ENCODE measurements at places on chromosomes 3 and 15.
A peak's percentile ranks its signal among the peaks of the same experiment; 100 is the strongest.

DNA sequence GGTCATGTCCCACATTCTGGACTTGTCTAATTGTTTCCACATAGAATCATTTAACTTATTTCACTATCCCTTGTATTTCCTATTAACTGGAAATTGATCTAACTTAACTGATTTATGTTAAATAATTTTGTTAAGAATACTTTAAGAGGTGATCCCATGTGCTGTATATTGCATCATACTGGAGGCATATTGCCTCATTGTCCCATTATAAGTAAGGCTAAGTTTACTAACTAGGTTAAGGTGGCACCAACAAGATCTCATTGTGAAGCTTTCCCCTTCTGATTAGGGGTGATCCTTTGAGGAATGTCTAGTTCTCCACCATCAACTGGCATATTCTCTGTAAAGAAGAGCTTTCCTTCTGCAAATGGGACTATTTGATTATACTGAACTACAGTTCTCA, 24.4 kb downstream of the MAP1A start:
- DNase-seq, result no peak

GRCh38 chr3:47581835-47582234, 3.2 kb upstream of the CSPG5 start:
- no peak for DNase-seq

DNA sequence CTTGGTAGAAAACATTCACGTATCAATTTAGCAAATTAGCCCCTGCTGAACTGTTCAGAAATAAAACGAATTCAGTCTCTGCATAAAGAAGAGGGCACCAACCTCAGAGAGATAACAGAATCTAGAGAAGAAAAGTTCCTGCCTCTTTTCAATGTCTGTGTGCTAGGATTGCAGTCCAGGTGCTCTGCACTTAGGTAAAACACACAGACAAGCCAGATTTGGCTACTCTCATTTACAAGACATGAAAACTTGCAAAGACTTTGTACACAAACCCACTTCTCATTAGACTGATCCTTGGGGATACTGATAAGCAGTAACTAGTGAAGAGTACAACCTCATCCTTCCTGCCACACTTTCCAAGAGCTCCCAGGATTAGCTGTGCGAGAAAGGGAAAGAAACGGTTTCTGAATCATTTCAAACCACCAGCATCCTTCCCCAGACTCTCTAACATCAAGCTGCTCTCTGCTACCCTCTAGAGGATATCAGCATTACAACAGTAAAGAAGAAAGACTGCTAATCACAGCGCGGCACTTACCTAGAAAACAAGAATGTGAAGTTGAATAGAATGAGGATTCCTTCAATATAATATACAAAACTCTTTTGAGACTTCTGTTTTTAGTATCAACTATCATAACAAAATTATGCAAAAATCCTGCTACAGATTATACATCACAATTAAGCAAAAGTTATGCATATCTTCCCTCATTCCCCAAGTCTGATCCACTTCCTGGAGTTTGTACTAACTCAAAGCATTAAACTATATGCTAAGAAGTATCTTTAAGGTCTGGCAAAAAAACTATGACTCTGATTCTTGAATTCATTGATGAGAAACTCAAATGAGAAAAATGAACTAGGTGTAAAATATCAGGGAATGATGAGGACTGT, 306.4 kb downstream of the MAGI1 start:
- peak; percentile 64 for DNase-seq

- no peak for DNase-seq
These were observed 220.5 kb downstream of the TJP1 start for GRCh38 chr15:29601811-29602210.

GRCh38 chr3:104887069-104887468, 479.6 kb upstream of the ALCAM start:
- DNase-seq, result no peak

DNA sequence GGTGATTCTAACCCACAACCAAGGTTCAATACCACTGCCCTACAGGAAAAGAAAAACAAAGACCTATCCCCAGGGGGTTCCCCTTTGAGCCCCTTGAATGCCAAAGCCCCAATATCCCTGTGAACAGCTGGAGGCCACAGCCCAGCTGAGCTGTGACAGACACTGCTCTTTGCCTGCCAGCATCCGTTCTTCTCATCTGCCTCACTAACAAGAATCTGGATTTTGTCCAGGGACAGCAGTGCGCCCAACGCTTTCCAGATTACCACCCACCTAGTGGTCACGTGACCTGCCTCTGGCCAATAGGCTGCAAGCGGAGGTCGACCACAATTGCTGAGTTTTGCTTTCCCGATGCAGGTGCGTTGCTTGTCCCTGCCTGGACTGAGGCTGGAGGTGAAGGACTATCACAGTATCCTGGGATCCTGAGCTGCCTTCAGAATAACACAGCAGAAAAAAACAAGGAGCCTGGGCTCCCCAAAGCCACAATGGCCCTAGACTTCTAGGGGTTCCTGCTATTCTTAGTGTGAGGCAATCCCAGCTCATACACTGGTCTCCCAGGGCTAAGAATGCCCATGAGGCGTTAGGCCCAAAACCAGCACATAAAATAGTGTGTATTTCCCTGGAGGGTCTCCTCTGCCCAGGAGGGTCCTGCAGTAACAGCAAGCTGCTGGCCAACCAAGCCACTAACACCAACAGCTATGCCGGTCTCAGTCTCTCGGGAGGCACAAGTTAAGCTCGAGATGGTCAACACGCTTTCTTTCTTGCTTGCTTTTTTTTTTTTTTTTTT, 13.8 kb downstream of the BDH1 start:
- DNase-seq, result no peak

DNA sequence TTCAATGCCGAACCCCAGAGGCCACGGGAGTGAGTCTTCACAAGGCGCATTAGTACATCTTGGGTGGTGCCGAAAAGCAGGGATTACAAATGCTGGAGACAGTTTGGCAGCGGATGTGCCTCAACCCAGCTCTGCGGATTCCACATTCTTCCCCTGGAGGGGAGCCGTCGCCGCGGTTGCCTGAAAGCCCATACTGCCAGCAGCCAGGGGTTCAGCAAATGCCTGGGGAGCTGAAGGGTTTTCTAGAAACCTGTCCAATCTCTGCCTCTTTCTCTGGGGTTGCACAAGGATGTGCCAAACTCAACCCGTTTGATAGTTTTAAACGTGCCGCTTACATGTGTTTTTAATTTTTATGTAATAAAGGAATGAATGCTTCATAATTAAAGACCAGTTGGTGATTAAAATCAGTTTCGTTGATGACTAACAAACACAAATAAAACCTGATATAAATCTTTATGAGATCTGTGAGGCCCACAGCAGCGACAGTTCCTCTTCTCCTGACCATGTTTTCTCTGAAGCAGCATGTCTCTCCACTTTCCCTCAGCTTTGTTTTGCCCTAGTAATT, 74.6 kb upstream of the LEKR1 start:
- DNase-seq, result no peak

Measured in HAP-1 (cell line).